ENCODE measurements at places on chromosomes 7 and 10. TPM values are rescaled to one million over a fixed set of nuclear protein-coding genes. Genes with fewer than 3 reads are reported as not detected.

The VAX1 gene
- not detected for total RNA-seq

The CNPY1 gene
- not detected for total RNA-seq

The NANOS1 gene
- total RNA-seq = 2.9 TPM

The SPDYE5 gene
- not detected for total RNA-seq

The FAM170B gene
- total RNA-seq = not detected

The GOLGA7B gene
- total RNA-seq = 0.07 TPM

The TMEM248 gene
- 59.1 TPM for total RNA-seq

The TIAL1 gene
- total RNA-seq = 170 TPM

The FANK1 gene
- total RNA-seq = 2.8 TPM

The TAS2R5 gene
- 0.90 TPM for total RNA-seq
